ENCODE measurements at places on chromosomes 5 and 9.
A peak's percentile ranks its signal among the peaks of the same experiment; 100 is the strongest.

GRCh38 chr5:19099195-19099594 lies 888.8 kb downstream of the CDH18 start:
- DNase-seq: no peak

- no peak for DNase-seq
These were observed 372.7 kb downstream of the ICE1 start for GRCh38 chr5:5795074-5795771.

- DNase-seq: no peak
These were observed 80.7 kb downstream of the DRD1 start for GRCh38 chr5:175363300-175363699.

- peak; percentile 55 for DNase-seq
These were observed 62.6 kb downstream of the PLAC8L1 start for GRCh38 chr5:146042628-146043279.

- no peak for DNase-seq
These were observed 94.1 kb upstream of the SNX2 start for GRCh38 chr5:122680623-122681350.

- DNase-seq: peak; percentile 39
These were observed 10.8 kb upstream of the IFNA2 start for GRCh38 chr9:21395778-21396717.

DNA sequence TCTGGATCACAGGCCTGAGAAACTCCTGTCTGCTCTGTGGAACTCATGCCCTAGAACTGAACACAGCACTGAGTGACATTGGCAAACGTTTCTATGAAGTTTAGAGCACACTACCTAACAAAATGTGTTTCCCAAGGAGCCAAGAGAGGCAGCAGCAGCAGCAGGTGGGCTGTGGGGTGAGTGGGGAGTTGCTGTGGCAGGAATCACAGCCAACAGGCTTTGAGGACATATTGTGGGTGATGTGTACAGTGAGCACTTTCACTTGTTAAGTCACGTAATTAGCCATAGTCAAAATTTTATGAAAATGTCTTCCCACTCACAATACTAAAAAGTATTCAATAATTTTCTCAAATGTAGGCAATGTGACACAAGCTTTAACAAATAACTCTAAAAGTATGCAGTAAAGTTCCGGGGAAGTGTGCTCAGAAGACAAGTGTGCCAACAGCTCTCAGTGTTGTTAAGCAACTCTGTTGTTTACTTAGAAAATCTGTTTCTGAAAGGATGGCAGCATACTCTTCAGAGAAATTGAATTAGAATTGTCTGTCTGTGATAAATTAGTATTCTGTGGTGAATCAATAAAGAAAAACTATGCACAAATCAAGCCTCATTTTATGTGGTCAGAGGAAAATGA lies 482.1 kb downstream of the SEMA5A start:
- DNase-seq: no peak

Measured in colonic mucosa (tissue), 4 donors.